ENCODE measurements at places on chromosomes 12 and 14. TPM values are rescaled to one million over a fixed set of nuclear protein-coding genes. Genes with fewer than 3 reads are reported as not detected.

The NGB gene
- total RNA-seq, result not detected

DNA sequence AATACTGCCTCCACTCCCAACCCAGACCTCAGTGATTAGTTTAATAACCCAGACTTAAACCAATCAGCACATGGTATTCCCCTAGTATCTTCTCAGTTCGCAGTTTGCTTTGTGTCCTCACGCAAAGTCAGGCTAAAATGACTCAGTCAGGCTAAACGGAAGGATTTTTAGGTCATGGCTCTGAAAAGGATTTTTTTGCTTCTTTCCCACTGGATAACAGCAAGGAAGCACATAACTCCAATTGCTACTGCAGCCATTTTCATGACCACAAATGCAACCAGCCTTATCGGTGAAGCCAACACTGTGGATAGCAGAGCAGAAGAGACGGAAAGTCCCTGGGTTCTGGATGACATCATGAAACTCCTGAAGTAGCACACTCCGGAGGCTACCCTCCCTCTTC lies 67.7 kb downstream of the ZC3H14 start:
- no peak overlapping the region for H3K27ac ChIP-seq
- H3K4me3 ChIP-seq, result no peak overlapping the region
- no peaks in the 10 kb centered on the region for H3K4me1 ChIP-seq
- DNase-seq, result no peak
- peaks cover 2% of the 10 kb centered on the region for H3K36me3 ChIP-seq

DNA sequence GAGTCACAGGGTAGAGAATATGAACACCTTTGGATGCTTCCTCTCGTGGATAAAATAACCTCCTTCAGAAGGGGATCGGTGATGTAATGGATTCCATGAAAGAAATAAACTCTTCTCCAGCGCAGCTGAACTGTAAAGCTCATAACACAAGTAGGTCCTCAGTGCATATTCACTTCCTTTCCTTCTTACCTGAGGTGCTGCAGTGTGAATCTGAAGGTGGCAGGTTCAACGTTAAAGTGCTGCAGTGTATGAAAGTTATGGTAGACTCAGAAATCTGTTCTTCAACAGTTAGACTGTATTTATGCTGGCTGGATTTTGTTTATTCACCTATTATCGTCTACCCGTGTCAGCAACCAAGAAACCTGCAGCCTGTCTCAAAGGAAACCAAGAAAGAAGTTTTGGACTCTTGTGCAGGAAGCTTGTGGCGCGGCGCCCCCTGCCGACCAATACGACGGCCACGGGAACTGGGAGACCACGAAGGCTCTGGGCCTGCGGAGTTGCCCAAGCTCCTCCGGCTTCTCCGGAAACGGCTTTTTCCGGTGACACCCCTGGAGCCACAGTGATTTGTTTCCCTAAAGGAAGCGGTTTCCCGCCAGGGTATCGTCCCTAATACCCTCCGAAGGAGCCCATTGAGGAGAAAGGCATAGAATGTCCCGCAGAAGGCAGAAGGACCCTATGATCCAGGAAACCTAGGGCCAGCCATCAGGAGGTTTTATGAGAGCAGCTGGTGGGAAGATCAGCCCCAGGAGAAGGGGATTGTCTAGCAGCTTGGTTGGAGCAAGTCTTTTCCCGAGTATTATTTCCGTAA lies 17.6 kb upstream of the RNASE3 start:
- no peak overlapping the region for H3K4me3 ChIP-seq
- H3K4me1 ChIP-seq, result no peaks in the 10 kb centered on the region
- DNase-seq, result peak; percentile 70
- no peaks in the 10 kb centered on the region for H3K27me3 ChIP-seq

- no peak for DNase-seq
- H3K27ac ChIP-seq, result no peak overlapping the region
- H3K36me3 ChIP-seq, result no peaks in the 10 kb centered on the region
- H3K27me3 ChIP-seq, result no peaks in the 10 kb centered on the region
These were observed 56.5 kb downstream of the HECTD4 start for GRCh38 chr12:112325622-112326207.

GRCh38 chr14:77474479-77475177 lies 16.7 kb downstream of the AHSA1 start:
- no peaks in the 10 kb centered on the region for H3K36me3 ChIP-seq
- no peaks in the 10 kb centered on the region for H3K27me3 ChIP-seq
- H3K27ac ChIP-seq, result no peak overlapping the region
- no peak for DNase-seq

The DMAC2L gene
- total RNA-seq, result 19.4 TPM

DNA sequence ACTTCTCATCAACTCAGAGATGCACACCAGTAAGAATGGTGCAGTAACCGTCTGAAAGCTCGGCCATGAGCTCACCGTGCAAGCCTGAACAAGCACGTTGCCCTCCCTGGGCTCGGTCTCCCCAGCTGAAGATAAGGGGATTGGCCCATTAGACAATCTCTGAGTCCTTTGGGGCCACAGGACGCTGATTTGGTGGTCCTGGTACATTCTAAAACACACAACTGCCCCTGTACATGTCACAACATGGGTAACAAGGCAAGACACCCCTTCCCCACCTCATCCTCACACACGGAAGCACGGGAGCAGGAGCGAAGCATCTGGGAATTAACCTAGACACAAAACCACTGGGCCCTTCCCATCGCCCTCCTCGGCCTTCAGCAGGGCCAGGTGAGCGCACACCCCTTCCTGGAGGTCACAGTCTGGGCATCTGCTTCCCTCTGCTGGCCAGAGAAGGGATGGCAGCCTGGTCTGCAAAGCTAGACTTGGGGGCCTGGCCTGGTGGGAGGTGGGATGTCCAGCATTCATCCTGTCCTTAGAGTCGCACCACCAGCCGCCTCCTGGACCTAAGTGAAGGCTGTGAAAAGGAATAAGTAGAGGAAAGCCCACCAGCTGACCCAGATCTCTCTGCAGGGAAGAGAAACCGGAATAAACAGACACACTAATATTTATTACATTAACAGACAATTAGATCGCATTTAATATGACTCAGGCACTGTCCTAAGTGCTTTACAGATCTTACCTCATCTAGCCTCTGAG lies 18.9 kb upstream of the SMUG1 start:
- no peak overlapping the region for H3K27ac ChIP-seq
- no peak overlapping the region for H3K4me3 ChIP-seq
- H3K4me1 ChIP-seq, result no peaks in the 10 kb centered on the region
- H3K27me3 ChIP-seq, result peaks cover 12% of the 10 kb centered on the region

- no peaks in the 10 kb centered on the region for H3K36me3 ChIP-seq
- no peaks in the 10 kb centered on the region for H3K27me3 ChIP-seq
- H3K27ac ChIP-seq, result no peak overlapping the region
- no peak for DNase-seq
- no peak overlapping the region for H3K4me3 ChIP-seq
These were observed 67.7 kb upstream of the CPM start for GRCh38 chr12:69000540-69001243.

The CLEC4C gene
- not detected for total RNA-seq

The UBC gene
- total RNA-seq, result 1,276 TPM

The KLHL33 gene
- 4.5 TPM for total RNA-seq

The CLEC9A gene
- total RNA-seq, result not detected

DNA sequence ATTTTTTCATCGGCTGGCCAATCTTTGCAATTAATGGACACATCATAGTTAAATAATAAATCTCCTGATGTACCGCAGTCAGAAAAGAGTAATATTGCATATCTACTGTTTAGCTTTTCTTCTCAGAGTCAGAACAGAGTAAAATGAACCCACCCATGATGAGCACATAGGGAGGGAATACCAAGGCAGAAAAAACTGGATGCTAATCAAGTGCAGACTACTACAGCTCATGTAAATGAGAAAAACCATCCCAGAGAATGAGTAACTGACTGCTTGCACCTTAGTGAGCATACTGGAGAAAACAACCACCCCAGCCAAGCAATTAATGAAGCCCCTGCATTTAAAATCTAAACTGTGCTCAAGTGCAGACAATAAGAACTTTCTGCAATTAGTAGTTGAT lies 483.7 kb downstream of the MDGA2 start:
- DNase-seq, result no peak
- no peak overlapping the region for H3K27ac ChIP-seq
- H3K27me3 ChIP-seq, result no peaks in the 10 kb centered on the region
- no peaks in the 10 kb centered on the region for H3K36me3 ChIP-seq
- no peaks in the 10 kb centered on the region for H3K4me1 ChIP-seq
- no peak overlapping the region for H3K4me3 ChIP-seq

- no peaks in the 10 kb centered on the region for H3K27me3 ChIP-seq
- H3K4me3 ChIP-seq, result no peak overlapping the region
- DNase-seq, result no peak
These were observed 28.0 kb downstream of the ERH start for GRCh38 chr14:69370061-69370460.

The ACSM4 gene
- not detected for total RNA-seq

- no peaks in the 10 kb centered on the region for H3K36me3 ChIP-seq
- no peaks in the 10 kb centered on the region for H3K4me1 ChIP-seq
- no peak overlapping the region for H3K27ac ChIP-seq
- no peaks in the 10 kb centered on the region for H3K27me3 ChIP-seq
These were observed 1.7 kb upstream of the CLEC4C start for GRCh38 chr12:7748852-7749251.

The TMEM121 gene
- 18.6 TPM for total RNA-seq

- H3K27ac ChIP-seq, result no peak overlapping the region
- peaks cover 9% of the 10 kb centered on the region for H3K4me1 ChIP-seq
- H3K27me3 ChIP-seq, result no peaks in the 10 kb centered on the region
- no peaks in the 10 kb centered on the region for H3K36me3 ChIP-seq
- DNase-seq, result no peak
These were observed 126.8 kb upstream of the CPM start for GRCh38 chr12:69059465-69060457.

- no peaks in the 10 kb centered on the region for H3K4me1 ChIP-seq
- no peak for DNase-seq
- no peaks in the 10 kb centered on the region for H3K27me3 ChIP-seq
- no peaks in the 10 kb centered on the region for H3K36me3 ChIP-seq
- H3K4me3 ChIP-seq, result no peak overlapping the region
These were observed 38.4 kb upstream of the G2E3 start for GRCh38 chr14:30520536-30520935.

GRCh38 chr14:97046967-97047366 lies 249.8 kb downstream of the VRK1 start:
- H3K27me3 ChIP-seq, result no peaks in the 10 kb centered on the region
- H3K4me3 ChIP-seq, result no peak overlapping the region
- no peak overlapping the region for H3K27ac ChIP-seq
- no peaks in the 10 kb centered on the region for H3K4me1 ChIP-seq
- no peak for DNase-seq

The MUCL1 gene
- total RNA-seq, result not detected

The LMO3 gene
- total RNA-seq, result 23.2 TPM

- H3K4me3 ChIP-seq, result no peak overlapping the region
- H3K4me1 ChIP-seq, result no peaks in the 10 kb centered on the region
- no peaks in the 10 kb centered on the region for H3K36me3 ChIP-seq
- no peak for DNase-seq
- H3K27me3 ChIP-seq, result peaks cover 6% of the 10 kb centered on the region
These were observed 213.3 kb upstream of the FKBP4 start for GRCh38 chr12:2581293-2582045.

DNA sequence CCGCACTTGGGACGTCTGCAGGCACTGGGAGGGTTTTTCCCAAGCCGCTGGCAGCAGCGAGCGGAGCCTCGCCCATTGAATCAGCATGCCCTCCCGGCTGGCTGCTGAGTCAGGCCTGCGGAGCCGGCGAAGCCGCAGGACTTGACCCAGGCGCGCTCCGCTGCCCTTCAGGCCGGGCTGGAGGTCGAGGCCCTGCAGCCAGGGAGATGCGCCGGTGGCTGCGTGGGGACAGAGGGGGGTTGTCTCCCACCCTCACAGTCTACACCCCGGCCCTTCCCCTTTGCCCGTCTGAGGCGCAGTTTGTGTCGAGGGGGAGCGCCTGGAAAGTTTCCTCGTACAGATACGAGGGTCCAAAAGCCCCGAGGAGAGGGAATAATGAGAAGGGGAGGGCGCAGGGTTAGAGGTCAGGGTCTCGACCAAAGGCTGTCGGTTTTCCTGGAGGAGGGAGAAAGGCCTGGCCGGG lies 759 bp upstream of the KLC1 start:
- peak overlapping the region; percentile 99 for H3K27ac ChIP-seq
- peaks cover 65% of the 10 kb centered on the region for H3K4me1 ChIP-seq
- H3K4me3 ChIP-seq, result peak overlapping the region; percentile 83
- no peaks in the 10 kb centered on the region for H3K27me3 ChIP-seq

DNA sequence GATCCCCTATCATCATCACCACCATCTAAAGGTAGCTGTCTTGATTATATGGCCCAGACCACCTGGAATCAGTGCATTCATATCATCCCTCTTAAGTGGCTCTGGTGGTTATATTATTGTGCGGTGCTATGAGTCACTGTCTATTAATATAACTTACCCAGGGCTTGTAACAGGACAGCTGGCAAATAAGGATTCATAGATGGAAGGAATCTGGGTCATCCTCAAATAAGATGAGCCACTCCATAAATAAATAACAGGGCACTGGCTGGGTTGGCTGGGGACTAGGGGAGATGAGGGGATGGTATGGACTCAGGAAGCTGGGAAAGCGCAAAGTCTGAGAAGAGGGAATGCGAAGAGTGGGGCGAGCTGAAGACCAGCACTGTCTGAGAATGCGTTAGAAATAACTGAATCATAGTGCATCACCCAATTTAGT lies 216.1 kb downstream of the NUAK1 start:
- no peak for DNase-seq
- no peak overlapping the region for H3K27ac ChIP-seq
- no peaks in the 10 kb centered on the region for H3K27me3 ChIP-seq
- H3K4me1 ChIP-seq, result no peaks in the 10 kb centered on the region
- no peaks in the 10 kb centered on the region for H3K36me3 ChIP-seq

DNA sequence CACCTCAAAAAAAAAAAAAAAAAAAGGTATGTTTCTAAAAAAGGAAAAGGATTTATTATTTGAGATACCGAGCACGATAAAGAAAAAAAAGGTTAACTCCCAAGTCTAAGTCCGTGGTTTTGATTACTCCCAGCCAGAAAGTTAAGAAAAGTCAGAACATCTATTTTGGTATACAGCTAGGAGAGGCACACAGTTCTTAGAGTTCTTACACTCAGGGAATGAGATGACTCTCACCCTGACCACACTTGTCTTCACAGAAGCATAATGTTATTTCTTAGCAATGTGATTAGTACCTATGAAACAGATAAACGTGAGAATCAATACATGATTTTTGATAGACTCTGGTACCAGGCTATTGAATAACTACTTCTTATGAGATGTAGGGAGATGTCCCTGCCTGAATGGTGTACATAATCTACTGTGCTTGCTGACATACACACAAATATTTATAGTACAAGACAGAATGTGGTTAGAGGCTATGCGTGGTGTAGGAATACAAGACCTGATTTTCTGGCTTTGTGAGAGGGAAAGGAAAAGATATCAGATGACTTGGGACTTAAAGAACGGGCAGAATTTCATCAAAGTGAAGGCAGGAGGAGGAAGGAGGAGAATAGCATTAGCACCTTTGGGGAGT lies 31.6 kb downstream of the LIMA1 start:
- no peak overlapping the region for H3K27ac ChIP-seq
- H3K4me1 ChIP-seq, result peaks cover 10% of the 10 kb centered on the region
- peaks cover 6% of the 10 kb centered on the region for H3K36me3 ChIP-seq
- no peak overlapping the region for H3K4me3 ChIP-seq
- no peaks in the 10 kb centered on the region for H3K27me3 ChIP-seq
